Non-pigmented ciliary epithelial cell (primary cell): ENCODE measurements at places on chromosomes 3 and 15.

DNA sequence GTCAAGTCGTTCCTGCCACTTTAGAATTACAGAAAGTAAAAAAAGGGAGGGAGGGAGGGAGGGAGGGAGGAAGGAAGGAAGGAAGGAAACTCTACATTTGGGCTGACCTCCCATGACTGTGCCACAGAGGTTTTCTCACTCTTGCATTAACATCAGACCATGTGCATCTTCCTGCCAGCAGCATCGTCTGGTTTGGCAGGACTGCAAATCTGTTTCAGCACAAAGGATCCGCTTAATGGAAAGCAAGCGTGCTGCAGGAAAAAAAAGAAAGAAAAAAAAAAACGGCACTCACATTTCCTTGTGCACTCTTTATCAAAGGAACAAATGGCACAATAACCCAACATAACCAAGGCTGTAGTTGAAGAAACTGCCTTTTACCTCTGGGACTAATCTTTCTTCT lies 148.8 kb upstream of the HES1 start:
- DNase-seq = no peak

DNA sequence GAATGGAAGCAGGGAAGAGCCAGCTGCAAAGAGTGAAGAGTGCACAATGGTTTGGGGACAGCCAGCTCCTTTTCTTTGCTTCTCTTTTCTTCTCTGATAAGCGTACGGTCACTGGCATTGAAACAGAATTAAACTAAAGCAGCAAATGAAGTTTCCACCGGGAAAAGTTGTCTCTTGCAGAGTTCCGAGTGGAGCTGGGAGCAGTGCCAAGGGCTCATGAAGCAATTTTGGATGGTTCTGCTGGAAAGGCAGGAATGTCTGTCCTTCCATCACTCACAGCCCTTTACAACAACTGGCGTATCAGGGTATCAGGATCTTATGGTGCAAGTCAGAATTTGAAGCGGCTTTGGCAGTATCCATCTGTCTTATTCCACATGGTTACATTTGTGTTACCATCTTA lies 1042.9 kb downstream of the NTRK3 start:
- no peak for DNase-seq

DNA sequence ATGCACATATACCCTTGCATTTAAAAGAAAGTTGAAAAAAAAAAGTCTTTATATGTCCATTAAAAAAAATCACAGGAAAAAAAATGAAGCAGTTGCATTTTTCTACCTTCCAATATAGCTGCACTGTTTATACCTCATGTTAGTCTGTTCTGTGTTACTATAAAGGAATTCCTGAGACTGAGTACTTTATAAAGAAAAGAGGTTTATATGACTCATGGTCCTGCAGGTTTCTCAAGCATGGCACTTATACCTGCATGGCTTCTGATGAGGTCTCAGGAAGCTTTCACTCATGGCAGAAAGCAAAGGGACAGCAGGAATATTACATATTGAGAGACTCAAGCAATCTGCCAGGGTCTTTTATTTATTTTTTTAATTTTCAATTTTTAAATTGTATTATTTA lies 277.2 kb upstream of the BCHE start:
- DNase-seq = no peak

- DNase-seq = no peak
Observed at GRCh38 chr3:182651461-182651860, 141.8 kb upstream of the ATP11B start.

- DNase-seq = no peak
Observed at GRCh38 chr15:26595611-26596010, 177.3 kb downstream of the GABRB3 start.

DNA sequence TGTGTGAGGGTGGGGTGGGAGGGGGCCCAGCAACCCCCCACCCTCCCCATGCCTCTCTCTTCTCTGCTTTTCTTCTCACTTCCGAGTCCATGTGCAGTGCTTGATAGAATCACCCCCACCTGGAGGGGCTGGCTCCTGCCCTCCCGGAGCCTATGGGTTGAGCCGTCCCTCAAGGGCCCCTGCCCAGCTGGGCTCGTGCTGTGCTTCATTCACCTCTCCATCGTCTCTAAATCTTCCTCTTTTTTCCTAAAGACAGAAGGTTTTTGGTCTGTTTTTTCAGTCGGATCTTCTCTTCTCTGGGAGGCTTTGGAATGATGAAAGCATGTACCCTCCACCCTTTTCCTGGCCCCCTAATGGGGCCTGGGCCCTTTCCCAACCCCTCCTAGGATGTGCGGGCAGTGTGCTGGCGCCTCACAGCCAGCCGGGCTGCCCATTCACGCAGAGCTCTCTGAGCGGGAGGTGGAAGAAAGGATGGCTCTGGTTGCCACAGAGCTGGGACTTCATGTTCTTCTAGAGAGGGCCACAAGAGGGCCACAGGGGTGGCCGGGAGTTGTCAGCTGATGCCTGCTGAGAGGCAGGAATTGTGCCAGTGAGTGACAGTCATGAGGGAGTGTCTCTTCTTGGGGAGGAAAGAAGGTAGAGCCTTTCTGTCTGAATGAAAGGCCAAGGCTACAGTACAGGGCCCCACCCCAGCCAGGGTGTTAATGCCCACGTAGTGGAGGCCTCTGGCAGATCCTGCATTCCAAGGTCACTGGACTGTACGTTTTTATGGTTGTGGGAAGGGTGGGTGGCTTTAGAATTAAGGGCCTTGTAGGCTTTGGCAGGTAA lies 8.1 kb downstream of the FAM131A start:
- no peak for DNase-seq

DNA sequence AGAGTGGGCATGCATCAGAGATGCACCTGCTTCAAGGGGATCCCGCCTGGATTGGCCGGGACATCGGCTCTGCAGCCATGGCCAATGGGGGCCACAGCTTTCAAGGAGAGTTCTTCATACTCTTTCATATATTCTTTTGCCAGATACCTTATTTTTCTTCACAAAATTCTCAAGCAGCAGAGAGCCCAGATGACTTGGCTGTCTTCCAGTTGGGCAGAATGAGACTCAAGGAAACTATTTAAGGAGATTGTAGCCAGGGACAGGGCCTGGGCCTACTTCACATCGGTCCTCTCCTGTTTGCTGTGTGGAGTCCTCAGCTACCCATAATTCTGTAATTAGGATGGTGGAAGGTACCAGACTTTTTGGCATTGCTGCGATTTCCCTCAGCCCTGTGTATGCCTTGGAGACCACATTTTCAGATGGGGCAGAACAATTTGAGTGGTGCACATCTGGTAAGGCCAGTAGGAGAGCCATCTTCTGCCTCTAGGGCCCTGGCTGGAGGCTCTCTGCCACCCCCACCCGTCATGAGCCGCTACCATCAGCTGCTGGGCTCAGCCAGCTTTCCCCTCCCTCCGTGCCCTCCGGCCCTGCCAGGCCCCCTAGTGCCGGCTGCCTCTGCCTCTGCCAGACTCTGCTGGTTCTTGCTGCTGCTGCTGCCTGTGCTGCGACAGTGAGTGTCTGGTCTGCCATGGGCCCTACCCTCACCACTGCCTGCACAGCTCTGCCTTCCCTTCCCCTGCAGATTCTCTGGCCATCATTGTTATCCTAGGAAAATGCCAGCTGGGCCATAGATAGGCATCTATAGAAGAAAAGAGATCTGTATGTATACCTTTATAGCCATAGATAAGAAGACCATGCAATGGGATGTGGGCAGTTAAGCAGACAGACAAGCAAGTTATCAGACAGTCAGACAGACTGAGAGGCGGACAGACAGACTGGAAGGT lies 6.7 kb downstream of the PLIN1 start:
- no peak for DNase-seq

GRCh38 chr3:112889357-112889756 lies 42.7 kb upstream of the CD200R1L start:
- no peak for DNase-seq

DNA sequence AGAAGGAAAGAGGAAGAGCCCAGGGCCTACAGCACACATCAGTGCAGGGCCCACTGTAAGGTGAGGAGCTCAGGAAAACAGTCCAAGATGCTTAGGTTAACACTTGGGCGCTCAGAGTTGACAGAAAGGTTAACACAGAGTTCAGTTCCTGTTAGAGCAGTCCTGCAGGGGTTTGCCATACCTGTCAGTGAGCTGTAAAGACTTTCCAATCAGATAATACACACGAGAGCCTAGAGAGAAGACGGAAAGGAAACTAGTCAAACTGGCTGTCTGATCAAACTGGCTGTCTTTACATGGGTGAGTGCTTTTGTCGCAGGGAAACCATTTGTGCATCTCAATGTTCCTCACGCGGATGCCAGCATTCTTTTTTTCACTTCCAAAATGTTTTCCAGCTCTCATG lies 61.4 kb upstream of the ARHGEF26 start:
- DNase-seq = no peak

DNA sequence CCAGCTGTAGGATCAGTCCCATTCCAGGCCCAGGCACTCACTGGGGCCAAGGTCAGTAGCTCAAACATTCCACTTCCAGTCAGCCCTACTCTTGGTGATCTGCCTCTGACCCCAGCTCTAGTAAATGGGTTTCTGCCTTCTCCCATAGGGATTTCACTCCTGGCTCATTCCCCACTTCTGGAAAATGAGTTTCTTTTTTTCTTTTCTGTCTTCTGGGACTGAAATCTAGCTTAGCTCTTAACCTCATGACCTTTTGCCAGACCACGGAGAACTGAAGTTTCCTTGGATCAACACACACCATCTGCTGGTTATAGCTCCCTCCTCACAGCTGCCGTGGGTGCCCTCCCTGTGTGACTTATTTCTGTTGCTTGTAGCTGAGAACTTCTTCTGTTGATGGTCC lies 21.3 kb downstream of the MME start:
- DNase-seq = no peak

DNA sequence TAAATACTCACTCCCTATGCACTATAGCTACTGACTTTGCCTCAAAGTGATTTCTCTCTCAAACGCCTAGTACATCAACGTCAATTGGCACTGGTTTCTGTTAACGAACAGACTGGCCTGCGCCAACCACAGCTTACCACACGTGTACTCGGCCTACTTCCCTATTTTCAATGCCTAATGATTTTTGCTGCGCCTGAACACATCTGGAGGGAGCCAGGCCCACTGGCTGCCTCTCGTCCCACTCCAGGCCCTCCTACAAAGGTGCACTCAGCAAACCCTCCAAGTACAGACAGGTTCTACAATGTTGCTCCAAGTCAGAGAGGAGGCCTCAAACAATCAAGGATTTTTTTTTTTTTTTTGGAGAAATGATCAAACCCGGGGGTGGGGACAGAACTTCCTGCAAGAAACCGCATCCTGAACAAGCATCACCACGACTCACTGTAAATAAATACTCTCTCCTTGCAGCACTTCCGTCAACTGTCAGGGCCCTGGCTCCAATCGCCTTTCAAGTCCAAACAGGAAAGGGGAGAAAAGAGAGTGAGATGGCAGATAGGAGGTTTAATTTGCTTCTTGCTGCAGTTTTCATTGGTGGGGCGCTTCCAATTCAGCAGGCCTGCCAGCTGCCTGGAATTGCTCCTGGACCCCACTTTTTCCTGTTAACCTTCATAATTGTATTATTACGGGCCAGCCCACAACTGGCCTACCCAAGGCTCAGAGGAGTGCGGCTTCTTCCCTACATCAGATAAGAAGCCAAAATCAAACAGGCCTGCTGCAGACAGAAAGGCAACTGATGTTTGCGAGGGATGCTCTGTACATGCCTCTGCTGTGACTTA lies 139.3 kb downstream of the FOXP1 start:
- DNase-seq = peak; percentile 72

- no peak for DNase-seq
Observed at GRCh38 chr3:21159543-21159906, 591.5 kb downstream of the ZNF385D start.

- peak; percentile 91 for DNase-seq
Observed at GRCh38 chr15:39270934-39271333, 309.9 kb upstream of the THBS1 start.

GRCh38 chr3:56874269-56874668 lies 72.5 kb upstream of the ARHGEF3 start:
- DNase-seq = no peak

- DNase-seq = no peak
Observed at GRCh38 chr3:126865736-126866135, 117.2 kb upstream of the PLXNA1 start.

DNA sequence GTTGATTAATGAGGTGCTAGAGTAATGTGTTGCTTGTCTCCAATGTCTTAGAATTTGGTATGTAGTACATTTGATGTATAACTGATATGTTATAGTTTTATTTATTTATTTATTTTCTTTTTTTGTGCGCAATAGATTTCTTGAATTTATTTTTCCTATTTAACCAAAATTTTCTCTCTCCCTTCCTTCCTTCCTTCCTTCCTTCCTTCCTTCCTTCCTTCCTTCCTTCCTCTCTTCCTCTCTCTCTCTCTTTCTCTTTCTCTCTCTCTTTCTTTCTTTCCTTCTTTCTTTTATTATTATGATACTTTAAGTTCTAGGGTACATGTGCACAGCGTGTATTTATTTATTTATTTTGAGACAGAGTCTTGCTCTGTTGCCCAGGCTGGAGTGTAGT lies 256.2 kb upstream of the TBL1XR1 start:
- no peak for DNase-seq

DNA sequence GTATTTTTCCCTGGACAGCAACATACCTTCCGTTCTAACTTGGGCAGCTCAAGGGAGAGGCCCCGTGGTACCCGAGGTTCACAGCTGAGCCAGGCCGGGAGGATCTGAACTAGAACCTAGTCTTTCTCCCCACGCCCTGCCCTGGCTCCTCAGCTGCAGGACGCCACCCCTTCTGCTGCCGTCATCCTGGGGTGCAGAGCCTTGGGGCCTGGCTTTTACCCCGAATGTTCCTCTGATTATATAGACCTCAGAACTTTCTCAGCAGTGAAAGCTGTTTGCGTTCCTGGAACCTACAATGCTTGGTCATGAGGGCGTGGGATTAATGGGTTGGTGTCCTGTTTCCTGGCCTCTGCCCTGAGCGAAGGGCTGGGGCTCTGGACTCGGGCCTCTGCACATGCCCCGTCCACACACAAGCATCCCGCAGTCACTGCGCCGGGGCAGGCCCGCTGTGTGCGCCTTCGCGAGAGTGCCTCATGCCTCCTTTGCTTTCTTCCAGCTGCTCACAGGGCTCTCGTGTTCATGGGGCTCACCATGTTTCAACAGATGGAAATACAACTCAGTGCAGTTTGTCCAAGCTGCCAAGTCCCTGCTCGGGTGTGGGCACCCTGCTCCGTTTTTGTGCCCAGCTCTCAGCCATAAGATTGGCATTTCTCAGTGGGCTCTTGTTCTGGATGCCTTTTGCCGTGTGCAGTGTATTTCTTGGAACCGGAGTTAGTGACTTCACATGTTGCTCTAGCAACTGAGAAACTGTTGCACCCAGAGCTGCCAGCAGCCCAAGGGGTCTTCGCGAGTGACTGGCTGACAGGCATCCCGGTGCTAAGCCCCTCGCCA lies 20.4 kb downstream of the SYNM start:
- no peak for DNase-seq
